ENCODE measurements at places on chromosomes 7 and 10.

GRCh38 chr10:124280916-124281315 lies 137.8 kb downstream of the OAT start:
- no peak for DNase-seq

DNA sequence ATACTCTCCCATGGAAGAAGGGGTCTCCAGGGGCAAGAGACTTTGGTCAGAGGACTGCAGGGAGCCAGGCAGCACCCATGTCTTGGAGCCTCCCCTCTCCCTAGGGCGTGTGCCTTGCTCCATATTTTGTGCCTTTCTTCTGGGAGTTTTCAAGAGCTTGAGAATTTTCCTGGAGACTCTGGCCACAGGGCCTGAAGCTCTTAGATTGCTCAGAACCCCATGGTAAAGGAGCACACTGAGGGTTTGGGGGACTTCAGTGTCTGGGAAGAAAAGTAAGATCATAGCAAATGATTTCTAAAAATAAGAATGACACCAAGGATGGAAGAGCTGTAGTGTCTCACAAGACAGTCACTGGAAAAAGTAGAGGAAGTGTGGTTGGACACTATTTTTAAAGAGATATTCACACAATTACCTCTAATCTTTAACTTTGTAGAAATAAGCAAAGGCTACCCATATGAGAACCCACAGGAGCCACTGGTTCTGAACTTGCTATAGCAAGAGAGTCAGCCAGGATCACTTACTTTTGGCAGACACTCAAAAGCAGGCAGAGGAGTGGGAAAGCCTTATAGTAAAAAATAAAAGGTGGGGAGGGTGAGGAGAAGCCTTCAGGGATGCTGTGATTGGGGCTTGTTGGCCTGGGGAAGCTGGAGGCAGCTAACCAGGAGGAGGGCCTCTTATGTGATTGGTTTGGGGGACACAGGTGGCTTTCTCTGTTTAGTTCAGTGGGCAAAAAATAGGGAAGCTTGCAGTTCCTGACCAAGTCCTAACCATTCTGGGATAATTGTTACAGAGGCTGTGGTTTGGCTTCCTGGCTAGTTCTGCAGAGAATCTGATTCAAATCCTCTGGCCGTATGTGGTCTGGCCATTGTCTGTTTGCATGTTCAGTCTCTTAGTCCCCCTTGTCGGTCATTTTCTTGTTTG lies 5.1 kb upstream of the CSGALNACT2 start:
- DNase-seq = no peak

GRCh38 chr10:44982496-44982895 lies 3.9 kb upstream of the DEPP1 start:
- DNase-seq = no peak

DNA sequence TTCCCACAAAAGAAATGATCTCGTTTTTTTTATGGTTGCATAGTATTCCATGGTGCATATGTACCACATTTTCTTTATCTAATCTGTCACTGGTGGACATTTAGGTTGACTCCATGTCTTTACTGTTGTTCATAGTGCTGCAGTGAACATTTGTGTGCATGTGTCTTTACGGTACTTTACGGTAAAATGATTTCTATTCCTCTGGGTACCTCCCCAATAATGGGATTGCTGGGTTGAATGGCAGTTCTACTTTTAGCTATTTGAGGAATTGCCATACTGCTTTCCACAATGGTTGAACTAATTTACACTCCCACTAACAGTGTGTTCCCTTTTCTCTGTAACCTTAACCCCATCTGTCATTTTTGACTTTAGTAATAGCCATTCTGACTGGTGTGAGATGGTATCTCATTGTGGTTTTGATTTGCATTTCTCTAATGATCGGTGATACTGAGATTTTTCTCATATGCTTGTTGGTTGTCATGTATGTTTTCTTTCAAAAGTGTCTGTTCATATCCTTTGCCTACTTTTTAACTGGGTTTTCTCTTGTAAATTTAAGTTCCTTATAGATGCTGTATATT lies 37.2 kb downstream of the MKLN1 start:
- DNase-seq = no peak

- DNase-seq = no peak
Observed at GRCh38 chr7:1948301-1948796, 278.3 kb downstream of the ELFN1 start.

- DNase-seq = no peak
Observed at GRCh38 chr10:126702181-126702580, 31.7 kb upstream of the C10orf90 start.

- no peak for DNase-seq
Observed at GRCh38 chr7:7432979-7433378, 102.7 kb downstream of the COL28A1 start.

DNA sequence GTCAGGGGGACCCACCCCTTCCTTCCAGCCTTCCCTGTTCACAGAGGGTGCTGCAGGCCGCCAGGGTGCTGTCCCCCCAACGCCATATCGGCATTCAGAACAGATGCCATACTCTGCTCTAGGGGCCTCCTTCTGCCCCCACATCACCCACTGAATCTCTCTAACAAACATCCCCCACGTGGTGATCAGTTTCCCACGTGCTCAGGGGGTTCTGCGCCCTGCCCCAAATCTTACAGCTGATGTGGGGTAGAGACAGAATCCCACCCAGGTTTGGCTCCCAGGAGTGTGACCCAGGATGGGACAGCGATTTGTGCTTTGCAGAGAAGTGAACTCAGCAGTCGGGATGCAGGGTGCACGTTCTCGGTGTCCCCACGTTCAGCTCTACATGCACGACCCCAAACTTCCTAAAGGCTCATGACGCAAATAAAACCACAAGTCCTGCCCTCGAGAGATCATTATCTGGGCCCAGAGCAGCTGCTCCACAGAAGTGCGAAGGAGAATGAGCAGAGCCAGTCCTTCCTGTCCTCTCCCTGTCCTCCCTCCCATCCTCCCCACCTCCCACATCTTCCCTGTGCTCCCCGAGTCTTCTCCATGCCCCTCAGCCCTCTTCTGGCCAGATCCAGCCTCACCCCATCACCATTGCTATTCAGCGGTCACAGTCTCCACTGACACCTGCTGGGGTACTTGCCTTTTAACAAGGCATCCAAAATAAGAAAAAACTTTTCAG lies 423.4 kb downstream of the DNAJB6 start:
- DNase-seq = no peak

DNA sequence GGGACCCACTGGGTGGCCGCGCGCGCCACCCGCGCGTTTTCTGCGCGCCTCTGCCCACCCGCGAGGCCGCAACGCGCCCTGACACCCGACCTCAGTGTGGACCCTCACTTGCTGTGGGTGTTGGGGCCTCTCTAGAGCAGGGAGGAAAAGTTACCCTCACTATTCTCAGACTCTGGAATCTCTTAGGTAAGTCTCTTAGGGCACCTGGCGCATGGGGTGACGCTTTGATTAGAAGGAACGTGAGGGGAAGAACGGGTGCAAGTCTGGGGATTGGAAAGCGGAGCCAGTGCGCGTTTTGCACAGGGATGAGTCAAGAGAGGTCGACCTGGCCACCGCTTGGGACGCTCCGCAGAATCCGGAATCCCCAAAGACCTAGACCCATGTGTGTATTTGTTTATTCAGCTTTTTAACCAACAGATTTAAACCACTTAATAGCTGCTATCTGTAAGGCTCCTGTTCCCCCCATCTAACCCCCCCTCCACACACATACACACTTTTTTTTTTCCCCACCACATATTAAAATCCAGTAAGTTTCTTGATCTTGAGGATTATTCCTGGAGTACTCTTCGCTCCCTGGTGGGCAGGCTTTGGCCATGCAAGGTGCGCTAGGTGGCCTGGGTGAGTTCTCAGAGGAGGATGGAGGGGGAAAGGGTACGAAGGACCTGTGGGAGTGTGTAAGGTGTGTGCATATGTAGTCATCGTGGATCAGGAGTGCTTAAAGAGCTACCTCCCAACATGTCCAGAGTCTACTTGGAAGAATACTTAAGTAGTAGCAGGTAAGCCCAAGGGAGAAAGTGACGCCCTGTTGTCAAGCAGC lies 169.1 kb upstream of the PPP1R3A start:
- DNase-seq = no peak

DNA sequence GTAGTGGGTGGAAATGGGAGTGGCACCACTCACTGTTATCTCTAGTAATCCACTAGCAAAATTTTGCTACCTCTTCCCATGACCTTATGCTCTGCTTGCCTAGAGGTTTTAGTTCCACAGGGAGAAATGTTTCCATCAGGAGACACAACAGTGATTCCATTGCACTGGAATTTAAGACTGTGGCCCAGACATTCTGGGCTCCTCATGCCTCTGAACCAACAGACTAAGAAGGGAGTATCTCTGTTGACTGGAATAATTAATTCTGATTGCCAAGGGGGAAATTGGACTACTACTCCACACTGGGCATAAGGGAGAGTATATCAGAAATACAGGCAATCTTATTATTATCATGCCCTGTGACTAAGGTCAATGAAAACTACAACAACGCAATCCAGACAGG lies 16.2 kb upstream of the BRAF start:
- DNase-seq = no peak

GRCh38 chr7:113256883-113257531 lies 138.7 kb upstream of the SMIM30 start:
- no peak for DNase-seq

DNA sequence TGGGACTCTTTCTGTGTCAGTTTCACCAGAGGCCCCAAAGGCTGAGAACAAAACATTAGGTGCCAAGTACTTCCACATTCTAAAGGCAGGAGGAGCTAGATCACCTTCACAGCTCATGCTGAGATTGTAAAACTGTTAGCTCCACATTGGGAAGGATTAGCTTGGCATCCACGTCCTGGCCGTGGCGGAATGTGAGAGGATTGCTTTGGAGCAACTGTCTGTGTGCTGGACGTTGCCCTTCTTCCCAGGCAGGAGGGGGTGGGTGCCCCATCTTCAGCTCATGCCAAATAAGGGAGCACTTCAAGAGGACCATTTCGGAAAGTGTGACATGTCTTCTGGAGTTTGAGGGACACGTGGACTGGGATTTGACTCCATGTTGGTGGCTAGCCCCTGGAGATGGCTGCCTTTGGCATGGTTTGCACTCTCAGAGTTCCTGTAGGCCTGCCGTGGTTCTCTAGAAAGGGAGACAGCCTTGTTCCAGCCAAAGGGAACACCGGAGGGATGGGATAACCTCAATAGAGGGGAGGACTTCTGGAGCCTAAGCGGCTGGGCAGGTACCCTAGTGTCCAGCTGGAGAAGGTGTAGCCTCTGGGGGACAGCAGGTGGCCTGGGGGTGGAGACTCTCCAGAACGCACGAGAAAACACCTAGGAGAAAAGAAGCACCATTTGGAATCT lies 19.9 kb upstream of the FMC1 start:
- DNase-seq = no peak

DNA sequence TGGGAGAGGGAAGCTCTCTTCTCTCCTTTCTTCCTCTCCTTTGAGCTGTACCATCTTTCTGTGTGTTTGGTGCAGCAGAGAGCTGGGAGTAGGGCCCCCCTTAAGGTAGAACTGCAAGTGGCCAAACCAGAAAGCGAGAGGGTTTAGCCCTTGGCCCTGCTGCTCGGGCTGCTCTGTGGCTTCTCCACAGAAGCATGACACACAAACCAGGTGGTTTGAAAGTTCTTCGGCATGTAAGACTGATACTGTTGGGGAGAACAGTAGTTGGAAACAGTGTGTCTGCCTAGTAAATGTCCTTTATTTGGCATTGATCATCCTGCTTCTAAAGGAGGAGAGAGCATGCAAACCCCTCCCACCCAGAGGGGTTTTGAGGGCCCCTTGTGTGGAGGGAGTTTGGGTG lies 277.8 kb downstream of the CELF2 start:
- no peak for DNase-seq

DNA sequence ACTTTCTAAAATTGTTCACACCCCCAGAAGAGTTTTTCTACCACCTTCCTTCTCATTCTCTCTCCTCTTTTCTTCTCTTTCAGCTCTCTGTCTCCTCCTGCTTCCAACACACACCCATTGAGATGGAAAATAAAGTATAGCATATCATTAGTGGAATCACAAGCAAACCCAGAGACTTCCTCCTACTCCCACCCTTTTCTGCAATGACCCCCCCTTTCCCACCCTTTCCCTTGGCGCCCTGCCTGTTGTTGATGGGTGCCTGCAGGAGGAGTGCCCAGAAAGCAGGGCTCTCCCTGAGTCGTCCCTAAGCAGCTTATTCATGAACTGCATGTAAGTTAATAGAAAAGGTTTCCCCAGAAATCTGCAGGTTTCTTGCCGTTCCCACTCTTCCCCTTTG lies 300.0 kb downstream of the PLXNA4 start:
- no peak for DNase-seq

DNA sequence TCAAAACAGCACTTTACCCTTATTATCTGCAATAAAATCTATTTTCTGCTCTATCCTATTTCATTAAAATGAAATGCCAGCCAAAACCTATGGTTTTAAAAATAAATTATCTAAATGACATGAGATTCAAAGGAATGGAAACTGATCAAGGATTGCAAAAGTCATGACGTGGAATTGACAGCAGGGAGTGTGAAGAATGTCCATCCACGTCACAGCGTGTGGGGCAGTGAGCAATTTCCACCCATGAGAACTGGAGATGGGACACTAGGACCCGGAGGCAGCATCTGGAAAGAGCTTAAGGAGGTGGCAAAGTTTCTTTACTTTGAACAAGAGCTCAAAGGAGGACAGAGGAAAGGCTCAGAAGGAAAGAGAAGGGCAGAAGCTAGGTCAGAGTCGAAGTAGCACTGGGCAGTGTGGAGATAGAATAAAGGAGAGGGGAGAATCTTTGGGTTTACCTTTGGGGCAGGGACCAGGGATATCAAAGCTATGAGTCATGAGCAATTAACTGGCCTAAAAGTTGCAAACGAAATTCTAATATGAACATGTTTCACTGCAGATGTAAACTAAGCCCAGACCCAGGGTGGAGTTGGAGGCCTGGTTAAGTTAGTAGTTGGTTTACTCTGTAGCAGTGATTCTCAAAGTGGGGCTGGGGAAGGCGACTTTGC lies 24.9 kb upstream of the STK17A start:
- DNase-seq = no peak

DNA sequence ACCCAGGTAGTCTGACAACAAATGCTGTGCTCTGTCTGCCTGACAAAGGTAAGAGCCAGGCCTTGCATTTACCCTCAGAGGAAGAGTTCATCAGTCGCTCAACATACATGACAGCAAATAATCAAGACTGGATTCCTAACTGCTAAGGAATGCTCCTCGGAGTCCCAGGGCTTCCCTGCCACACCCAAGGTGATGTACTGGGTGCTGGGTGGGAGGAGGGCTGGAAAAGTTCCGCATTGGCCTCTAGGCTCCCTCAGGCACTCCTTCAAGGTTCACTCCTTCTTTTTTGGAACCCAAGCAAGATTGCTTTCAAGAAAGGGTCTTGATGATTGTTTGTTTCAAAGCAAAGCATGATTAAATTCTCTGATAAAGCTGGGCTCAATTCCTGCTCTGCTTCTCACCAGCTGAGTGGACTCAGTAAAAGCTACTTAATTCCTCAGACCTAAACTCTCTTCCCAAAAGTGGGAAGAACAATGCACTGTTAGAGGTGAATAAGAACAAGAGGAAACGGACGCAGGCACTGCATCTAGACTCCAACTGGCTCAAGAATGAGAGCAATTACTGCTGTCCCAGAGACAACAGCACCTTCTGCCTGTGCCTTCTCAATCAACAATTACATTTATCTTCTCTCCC lies 173.5 kb downstream of the ELMO1 start:
- no peak for DNase-seq

- no peak for DNase-seq
Observed at GRCh38 chr7:144842377-144842851, 6.6 kb upstream of the TPK1 start.
